Stimulated activated CD4-positive, alpha-beta T cell treated with anti-CD3 and anti-CD28 coated beads, Interleukin-2, amount 100 ng/mL, for 48 hours (primary cell): ENCODE measurements at places on chromosomes 4 and X.

GRCh38 chr4:26900765-26901164, 40.1 kb downstream of the STIM2 start:
- DNase-seq, result no peak

GRCh38 chr4:98466868-98467599, 191.4 kb downstream of the TSPAN5 start:
- DNase-seq, result no peak

- DNase-seq, result no peak
Observed at GRCh38 chr4:2936773-2937145, 26.4 kb downstream of the NOP14 start.

GRCh38 chrX:154084449-154085300, 12.8 kb downstream of the MECP2 start:
- no peak for DNase-seq

DNA sequence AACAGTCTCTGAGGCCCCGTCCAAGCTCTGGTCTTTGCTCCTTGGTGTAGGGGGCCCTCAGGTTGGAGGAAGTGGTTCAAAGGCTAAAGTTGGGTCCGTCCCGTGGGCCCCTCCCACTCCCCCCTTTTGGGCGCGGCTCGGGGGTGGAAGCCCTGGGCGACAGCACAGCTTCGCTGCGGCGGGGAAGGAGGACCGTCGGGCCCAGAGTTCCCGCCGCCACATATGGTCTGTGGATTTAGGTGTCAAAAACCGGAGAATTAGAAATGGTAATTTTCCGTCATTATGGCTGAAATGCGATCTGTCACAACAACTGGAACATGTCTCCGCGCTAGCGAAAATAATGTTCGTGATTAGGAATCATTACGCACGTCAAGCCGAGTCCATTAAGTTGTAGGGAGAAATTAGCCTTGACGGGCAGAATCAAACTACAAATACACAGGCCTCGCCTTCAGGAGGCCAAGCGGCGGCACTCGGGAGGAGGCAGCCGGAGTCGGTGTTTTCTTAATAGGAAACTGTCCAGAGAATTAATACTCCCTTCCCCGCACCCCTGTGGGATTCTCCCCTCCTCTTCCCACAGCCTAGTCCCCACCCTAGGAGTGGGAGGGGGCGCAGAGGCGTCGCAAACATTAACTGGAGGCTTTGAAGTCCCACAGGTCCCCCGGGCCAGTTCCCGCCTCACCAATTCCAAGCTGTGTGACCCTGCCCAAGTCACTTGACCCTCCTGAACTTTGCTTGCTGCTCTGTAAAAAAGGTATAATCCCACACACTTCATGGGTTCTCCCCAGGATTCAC, 15.0 kb downstream of the NKX3-2 start:
- no peak for DNase-seq
